ENCODE measurements at places on chromosomes 4 and X. TPM values are rescaled to one million over a fixed set of nuclear protein-coding genes. Genes with fewer than 3 reads are reported as not detected.

AGTR2 gene
- total RNA-seq: not detected

TCP11X2 gene
- not detected for total RNA-seq

GRCh38 chrX:25043192-25043591 lies 27.4 kb upstream of the ARX start:
- DNase-seq: no peak

- DNase-seq: peak; percentile 85
These were observed 94.7 kb upstream of the NAP1L5 start for GRCh38 chr4:88792268-88792781.

DNA sequence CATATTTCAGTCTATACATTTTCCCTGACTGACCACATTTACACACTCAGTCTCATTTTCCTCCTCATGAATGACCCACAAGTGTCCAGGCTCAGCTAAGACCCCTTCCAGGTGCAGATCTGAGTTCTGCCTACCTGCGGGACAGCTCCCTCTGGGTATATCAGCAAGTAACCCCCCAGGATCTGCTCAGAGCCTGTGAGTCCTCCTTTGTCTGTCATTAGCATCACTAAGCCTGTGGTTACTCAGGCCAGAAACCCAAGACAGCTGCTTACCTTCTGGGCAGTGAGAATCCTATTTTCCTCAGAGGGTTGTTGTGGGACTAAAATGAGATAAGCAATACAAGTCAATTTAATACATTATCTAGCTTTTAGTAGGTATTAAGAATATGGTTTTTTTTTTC lies 487.6 kb upstream of the BOD1L1 start:
- DNase-seq: no peak

DNA sequence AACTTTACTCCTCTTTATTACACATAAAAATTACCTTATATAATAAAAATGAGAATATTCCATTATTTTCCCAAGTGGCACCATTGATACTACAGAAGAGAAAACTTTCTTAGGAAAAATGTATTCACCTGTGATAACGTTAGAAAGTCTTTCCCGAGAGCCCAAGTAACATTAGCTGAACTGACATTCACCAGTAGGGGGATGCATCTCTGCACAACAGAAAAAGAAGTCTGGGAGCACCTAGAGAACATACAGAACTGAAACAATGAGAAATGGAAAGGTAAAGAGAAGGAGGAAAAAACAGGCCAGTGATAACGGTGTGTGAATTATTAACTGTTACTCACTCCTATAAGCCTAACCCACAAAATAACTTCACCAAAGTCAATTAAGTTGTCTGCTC lies 423.3 kb downstream of the CENPC start:
- DNase-seq: no peak

GRCh38 chr4:183600189-183600685 lies 58.7 kb downstream of the RWDD4 start:
- DNase-seq: no peak

- DNase-seq: no peak
These were observed 424.4 kb upstream of the FAM241A start for GRCh38 chr4:111720866-111721265.

DNA sequence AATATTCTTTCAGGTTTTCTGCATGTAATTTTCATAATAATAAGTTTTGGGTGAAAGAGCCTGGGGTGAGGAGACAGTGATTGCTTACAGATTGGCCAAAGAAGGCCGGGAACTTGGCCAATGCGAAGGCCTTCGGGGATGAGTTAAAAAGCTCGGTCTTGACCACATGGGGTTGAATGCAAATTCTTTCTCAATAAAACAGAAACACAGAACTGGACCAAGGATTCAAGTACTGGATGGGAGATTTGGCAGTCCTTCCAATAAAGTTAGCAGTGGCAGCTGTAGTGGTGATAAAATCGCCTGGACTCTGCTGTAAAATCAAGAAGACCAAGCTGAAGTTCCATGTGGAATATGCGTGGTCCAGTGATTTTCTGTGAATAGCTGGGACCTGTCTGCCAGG lies 282.2 kb upstream of the KLF3 start:
- DNase-seq: peak; percentile 91

USP17L10 gene
- not detected for total RNA-seq

GRCh38 chrX:97672138-97672537 lies 788.4 kb downstream of the RPA4 start:
- no peak for DNase-seq

NWD2 gene
- total RNA-seq: not detected

DNA sequence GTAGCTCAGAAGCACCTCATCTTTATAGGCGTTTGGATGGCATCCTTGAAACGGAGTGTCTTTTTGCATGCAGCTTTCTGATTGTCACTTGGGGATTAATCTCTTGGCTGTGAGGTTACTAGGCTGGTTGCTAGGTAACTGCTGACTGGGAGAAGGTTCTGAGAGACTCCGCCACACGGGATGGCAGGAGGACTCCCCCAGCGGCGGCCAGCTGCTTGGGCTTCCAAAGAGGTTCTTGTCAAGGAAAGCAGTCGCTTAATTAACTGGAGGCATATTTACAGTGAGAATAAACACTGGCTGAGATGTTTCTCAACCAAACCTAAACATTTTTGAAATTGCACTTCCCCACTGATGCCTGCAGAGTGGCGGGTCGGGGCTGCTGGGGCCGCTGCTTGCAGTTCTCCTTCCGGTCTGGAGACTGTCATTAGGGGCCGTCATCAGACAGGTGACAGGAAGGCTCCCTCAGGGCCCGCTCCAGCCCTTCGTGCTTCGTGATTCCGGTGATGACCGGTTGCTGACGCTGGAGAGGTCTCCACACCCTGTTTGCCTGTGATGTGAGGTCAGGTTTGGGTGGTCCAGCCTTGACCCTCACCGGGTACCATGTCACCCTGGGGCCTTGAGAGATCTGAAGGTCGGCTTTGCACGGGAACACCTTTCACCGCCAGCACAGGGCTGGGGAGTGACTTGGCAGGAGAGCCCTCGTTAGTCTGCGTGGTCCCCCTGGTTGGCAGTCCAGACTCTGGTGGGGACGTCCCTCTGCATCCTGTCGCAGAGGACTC lies 9.1 kb downstream of the NSG1 start:
- DNase-seq: no peak

DNA sequence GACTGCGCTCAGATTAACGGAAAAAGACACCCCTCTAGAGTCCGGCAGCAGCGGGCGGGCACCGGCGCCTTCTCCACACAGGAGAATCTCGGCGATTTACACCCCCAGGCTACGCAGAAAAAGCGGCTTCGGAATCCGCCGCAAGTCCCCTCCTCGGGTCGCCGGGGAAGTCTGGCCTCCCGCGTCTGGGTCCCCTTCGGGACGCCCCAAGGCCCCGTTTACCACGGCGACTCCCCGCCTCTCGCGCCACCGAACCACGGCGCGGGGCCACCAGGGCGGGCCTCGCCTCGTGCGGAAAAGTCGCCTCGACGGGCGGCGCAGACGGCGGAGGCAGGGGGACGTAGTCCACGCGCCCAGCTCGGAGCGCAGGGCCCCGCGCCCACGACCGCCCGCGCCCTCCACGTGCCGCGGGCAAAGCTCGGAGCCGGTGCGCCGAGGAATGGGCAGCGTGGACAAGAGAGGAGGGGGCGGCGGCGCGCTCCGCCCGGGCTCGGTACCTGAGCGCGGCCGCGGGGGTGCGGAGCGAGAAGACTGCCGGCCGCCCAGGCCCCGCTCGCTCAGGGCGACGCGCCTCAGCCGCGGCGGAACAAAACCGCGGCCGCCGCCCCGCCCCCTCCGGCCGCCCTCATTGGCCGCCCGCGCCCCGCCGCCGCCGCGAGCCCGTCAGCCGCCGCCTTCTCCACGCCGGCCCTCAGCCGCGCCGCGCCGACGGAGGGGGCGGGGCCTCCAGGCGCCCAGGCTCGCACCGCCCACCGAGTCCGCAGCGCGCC lies at the start of gene FAM53A:
Gene FAM53A (minus strand): TSS at position 578 of the 770 bp plus-strand sequence. CDS start 15,572 bp downstream, outside the sequence.
- peak; percentile 73 for DNase-seq

CFAP99 gene
- not detected for total RNA-seq

POU4F2 gene
- not detected for total RNA-seq

TEX13B gene
- not detected for total RNA-seq

DNA sequence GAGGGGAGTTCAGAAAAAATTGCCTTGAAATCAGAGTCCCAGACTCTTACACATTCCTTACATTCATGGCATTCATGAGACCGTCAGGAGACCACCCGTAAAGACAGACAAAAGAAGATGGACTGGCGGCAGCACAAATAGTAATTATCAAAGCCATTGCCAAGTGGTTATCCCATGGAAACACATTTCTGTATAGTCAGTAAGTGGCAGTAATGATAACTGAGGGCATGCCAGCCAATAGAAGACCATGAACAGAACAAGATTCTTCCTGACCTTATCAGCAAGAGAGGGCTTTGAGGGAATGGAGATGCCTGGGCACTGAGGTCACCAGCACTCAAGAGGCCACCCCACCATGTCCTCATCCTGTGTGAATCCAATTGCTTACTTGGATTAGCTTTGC lies 121.7 kb upstream of the HCCS start:
- DNase-seq: no peak

NR3C2 gene
- 4.7 TPM for total RNA-seq

DNA sequence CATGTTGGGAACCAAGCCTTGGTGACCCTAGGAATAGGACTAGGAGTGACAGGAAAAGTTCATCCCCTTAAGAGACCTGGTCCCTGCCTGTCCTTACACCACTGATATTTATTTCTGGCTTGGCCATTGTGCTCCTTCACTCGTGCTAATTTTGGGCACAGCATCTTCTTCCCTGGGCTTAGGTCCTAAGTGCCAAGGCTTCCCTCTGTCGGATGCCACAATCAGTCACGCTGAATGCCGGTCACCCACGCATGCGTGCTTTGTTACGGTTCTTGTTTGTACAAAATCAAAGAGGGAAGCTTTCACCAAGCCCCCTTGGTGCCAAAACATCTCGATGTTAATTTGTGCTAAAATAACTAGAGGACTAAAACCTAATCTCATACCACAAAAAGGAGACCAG lies 17.4 kb upstream of the MAP3K15 start:
- DNase-seq: no peak

- DNase-seq: peak; percentile 83
These were observed at the start of gene CXCL8 for GRCh38 chr4:73740353-73740778. Gene CXCL8, plus strand, starts transcription at chr4:73740569. Its CDS starts 90 bp downstream, at chr4:73740659.

SORBS2 gene
- 2.8 TPM for total RNA-seq

GRCh38 chrX:66017659-66018170 lies 22.2 kb downstream of the VSIG4 start:
- DNase-seq: no peak

DNA sequence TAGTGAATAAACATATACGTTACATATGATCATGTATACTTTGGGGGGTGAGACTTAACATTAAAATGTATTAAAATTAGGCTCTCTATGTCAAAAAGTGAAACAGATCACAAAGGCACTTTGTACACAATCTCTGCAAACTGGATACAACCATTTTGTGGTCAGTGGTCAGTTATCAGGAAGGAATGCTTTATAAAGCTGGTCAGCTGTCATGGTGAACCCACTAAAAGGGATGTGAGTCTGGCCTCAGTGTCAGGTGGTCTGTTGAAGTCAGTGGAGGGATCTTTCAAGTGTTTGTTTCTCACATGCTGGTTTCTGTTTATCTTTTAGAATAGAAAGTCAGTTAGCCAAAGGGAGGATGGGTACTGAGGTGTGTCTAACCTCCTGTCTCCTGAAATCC lies 875.5 kb upstream of the INTU start:
- DNase-seq: no peak

DNA sequence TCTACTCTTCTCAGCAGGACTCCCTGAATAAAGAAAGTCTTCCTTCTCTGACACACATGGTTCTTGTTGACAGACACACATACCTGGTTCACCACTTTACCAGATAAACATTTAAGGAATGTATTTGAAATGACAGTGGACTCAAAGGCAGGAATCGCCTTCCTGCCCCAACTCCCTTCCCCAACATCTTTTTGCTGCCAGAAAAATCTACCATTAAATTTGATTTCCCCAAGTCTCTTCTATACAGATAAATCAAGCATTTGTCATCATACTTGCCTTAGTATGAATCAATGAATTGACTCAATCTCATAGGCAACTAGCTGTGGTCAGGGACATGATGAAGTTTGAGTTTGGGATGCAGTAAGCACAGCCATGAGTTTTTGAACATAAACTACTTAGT lies 23.3 kb upstream of the ANXA5 start:
- DNase-seq: no peak

ASB5 gene
- 0.09 TPM for total RNA-seq

DNA sequence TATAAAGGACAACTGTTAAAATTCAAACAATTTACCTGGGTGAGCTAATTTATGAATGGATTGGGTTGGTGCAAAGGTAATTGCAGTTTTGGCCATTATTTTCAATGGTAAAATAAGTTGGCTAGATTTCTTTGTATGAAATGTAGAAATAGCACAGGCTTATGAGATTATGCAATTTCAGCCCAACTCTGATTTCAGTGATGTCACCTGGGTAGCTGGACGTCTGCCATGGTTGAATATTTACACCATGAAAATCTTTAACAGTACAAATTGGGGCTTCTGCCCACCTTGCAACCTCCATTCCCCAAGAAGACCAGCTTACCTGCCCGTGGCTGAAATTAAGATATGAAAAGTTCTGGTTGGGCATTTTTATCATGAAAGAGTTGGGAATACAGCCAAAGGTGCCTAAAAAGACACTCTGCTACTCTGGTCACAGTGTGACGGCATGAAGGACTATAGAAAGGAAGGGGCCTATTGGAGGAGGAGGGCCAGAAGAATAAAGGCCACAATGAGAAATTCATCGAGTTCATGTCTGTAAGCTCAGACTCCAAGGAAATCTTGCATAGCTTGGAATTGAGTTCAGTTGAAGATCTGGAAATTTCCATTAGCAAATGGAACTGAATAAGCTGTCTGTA lies 29.7 kb downstream of the EGF start:
- no peak for DNase-seq

ZNF595 gene
- 11.0 TPM for total RNA-seq

PFKFB1 gene
- total RNA-seq: 0.09 TPM

FDCSP gene
- total RNA-seq: not detected

BEX2 gene
- total RNA-seq: 14.3 TPM

DNA sequence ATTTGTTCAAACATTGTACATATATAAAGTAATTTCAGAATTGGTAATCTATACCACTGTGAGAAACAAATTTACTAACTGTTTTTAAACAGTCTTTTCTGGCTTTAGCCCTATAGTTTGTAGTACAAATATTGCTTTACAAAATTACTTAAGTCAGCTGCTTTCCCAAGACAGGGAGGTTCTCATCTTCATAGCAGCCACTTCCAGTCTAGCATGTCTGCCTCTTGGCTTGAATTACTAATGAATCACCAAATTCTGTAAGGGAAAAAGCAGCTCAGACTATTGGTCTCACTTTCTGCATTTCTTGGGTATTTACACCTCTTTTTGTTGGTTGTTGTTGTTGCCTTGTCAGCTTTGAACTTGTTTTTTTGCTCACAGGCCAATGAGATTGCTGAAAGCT lies 187.2 kb downstream of the NPFFR2 start:
- no peak for DNase-seq

DNA sequence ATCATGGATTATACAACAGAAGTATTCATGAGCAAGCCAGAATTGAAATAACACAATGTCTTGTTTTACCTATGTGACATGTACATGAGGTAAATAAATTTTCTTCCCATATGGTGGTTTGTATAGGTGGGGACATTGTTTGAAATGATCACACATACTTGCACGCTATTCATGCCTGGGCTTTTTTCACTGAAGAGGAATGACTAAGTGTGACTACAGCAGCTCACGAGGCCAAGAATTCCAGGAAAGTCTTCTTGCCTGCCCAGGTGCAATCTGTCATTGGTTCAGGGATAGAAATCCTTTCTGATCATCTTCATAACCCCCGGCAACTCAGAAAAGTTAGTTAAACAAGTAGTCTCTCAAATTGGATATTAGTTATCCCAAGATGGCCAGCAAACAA lies 36.3 kb upstream of the AREG start:
- peak; percentile 39 for DNase-seq

- peak; percentile 92 for DNase-seq
These were observed at the start of gene SPRY1 for GRCh38 chr4:123396307-123397143. Gene SPRY1, plus strand, starts transcription at chr4:123396795. Its CDS starts 4,797 bp downstream, at chr4:123401592.

All from fibroblast of the aortic adventitia (primary cell).